H7 (cell line): ENCODE measurements at places on chromosomes 11 and 22. TPM values are rescaled to one million over a fixed set of nuclear protein-coding genes. Genes with fewer than 3 reads are reported as not detected.

The GRIK4 gene
- total RNA-seq, result 1.0 TPM in 2 replicates

The CARNS1 gene
- 0.07 and 0.17 TPM in 2 replicates for total RNA-seq

DNA sequence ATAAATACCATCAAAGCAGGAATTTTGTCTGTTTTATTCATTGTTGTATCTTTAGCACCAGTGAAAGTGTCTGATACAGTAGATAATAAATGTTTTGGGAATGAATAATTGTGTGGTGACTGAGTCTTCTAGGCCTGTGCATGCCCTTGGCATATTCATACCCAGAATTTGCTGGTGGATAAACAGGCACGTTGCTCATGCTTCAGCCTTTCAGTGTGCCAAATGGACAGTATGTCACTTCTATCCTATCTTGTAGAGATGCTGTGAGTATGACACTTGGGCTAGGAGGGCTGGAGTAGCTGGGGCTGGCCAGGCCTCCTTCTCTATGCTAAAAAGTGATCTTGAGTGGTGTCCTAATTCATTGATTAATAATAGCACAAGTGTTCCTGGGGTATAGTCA, 287.3 kb upstream of the DDI1 start:
- no peak for DNase-seq

DNA sequence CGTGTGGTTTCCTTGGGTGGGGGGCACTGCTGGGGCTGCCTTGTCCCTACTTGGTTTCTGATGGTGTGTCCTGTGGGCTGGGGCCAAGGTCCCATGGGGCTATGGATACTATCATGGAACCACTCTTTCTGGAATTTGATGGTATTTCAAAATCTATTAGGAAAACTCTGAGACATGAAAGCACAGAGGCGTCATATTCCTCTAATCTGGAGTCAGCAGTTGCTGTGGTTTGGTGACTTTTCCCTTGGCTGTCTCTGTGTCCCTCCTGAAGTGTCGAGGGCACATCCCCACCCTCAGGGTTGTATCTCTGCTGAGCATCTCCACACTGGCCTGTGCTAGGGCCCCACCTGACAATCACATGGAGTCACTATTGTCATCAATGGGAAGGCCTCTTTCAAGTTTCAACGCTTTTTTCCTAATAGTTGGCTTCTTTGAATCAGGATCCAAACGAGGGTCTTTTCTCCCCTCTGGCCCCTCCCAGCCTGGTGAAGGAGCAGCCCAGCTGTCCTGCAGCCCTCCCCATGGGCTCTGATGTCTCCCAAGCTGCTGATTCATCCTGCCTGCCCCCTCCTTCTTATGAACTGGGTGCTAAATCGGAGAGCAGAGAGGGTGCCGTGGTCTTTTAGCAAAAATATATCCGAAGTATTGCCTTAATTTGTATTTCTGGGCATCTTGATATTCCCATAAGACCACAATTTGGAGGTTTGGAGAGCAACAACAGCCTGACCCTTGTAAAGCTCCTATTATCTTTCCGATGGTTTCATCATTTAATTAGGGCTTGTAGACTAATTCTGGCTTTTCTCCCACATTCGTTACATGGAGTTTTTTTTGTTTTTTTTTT, 38.5 kb downstream of the MED15 start:
- DNase-seq, result peak; percentile 30

- DNase-seq, result no peak
Measured at GRCh38 chr11:119371778-119372182, 9.7 kb downstream of the USP2 start.

DNA sequence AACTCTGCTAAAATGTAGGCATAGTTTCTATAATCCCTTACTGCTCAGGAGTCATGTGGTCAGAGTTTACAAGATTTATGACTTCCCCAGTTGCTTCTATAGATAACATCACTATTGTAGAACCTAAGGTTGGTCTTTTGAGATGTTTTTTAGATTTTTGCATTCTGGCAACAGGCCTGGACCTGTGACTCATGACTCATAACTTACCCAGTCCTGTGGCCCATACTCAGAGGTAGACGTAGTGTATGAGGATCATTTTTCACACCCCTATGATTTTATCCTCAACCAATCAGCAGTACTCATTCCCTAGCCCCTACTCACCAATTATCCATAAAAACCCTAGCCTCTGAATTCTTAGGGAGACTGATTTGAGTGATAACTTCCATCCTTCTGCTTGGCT, 384.4 kb upstream of the DDI1 start:
- no peak for DNase-seq

DNA sequence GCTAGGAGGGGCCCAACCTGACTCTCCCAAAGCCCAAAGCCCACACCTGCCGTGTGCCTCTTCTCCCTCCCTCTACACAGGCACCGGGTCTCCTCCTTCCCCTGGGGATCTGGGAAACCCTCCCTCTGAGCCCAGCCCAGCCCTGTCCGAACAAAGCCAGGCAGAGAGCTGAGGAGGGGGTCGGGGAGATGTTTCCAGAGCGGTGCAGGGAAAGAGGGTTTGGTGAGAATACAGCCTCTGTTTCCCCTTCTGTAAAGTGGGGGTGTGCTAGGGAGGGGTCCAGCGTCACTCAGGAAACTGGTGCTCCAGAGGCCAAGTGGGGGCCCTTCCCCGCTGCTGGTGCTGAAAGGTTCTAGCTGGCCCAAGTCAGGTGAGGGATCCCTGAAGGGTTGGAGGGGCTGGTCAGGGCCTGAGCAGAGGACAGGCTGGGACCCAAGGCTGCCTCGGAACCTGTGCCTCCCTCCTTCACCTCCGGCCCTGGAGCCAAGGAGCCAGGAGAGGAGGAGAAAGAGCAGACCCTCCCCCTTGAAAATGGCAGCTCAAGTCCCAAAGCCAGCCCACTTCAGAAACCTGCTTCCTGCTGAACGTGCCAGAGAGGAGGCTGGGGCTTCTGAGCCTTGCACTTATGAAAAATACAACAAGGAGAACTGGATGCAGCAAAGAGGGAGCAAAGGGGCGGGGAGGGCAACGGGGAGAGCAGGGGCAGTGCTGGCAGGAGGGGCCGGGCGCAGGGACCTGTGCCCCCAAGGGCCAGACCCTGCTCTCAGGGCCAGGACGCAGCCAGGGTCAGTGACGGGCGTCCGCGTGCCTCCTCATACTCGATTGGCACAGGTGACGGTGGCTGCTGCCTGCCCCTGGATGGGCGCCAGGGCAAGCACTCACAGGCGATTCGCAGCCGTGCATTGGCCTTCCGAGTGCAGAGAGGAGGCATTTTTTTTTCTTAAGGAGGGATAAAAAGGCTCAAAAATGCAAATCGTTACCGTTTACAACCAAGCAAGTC, 43.2 kb downstream of the MACROD1 start:
- DNase-seq, result peak; percentile 87

GRCh38 chr11:1674173-1675131, 22.5 kb upstream of the KRTAP5-6 start:
- DNase-seq, result peak; percentile 54

DNA sequence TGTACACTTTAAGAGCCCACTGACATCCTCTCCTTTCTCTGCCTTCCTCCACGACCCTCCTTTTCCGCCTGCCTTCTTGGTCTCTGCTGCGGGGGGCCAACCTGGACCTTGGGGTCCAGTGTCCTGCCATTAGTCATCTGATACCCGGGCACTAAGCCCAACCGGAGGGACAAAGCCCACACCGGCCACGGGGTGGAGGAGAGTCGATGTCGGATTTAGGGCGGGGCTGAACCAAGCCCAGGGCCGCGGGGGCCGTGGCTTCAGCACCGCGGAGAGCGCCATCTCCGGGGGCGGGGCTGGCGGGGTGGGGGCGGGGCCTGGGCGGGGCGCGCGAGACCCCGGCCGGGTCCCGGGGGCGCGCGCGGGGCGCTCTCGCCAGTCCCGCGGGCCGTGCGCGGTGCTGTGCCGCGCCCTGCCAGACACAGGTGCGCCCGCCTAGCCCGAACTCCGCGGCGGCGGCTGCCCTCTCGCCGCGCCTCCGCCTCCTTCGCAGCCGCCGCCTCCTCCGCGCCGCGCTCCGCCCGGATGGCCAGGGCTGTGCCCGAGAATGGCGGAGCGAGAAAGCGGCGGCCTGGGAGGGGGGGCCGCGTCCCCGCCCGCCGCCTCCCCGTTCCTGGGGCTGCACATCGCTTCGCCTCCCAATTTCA, at the start of gene MAPK8IP1:
TSS of gene MAPK8IP1 (plus strand) at position 378 of the 647 bp plus-strand sequence. CDS start at position 548, 170 bp downstream.
- peak; percentile 100 for DNase-seq

The DYNC2H1 gene
- total RNA-seq, result 10.3 and 11.9 TPM in 2 replicates

The KIRREL3 gene
- 0.10 and 0.55 TPM in 2 replicates for total RNA-seq

- peak; percentile 42 for DNase-seq
Measured at GRCh38 chr11:9568854-9569587, 4.4 kb upstream of the WEE1 start.

The GRK3 gene
- total RNA-seq, result 7.1 and 12.1 TPM in 2 replicates

The HIRA gene
- total RNA-seq, result 28.8 and 31.4 TPM in 2 replicates

- peak; percentile 43 for DNase-seq
Measured at GRCh38 chr11:85809863-85810262, 1.1 kb downstream of the SYTL2 start.

The APOL1 gene
- not detected in 2 replicates for total RNA-seq
